Stimulated activated CD8-positive, alpha-beta memory T cell treated with anti-CD3 and anti-CD28 coated beads, Interleukin-12 subunit alpha, Interleukin-12 subunit beta, amount 100 ng/mL, for 4 hours (primary cell): ENCODE measurements at places on chromosomes 7 and 10.

DNA sequence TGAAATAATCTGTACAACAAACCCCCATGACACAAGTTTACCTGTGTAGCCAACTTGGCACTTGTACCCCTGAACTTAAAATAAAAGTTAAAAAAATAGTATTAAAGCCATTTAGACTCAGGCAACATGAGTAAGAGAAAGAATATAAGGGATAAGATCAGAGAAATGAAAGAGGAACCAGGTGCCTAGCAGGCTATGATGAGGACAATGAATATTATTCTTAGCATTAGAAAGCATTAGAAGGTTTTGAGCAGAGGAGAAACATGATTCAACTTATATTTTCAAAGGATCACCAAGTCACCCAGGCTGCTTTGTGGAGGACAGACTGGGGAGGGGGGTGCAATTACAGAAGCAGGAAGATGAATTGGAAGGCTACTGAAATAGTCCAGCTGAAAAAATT, 48.1 kb upstream of the TES start:
- DNase-seq = no peak

- no peak for DNase-seq
These were observed 23.2 kb downstream of the CALCR start for GRCh38 chr7:93551063-93551895.

DNA sequence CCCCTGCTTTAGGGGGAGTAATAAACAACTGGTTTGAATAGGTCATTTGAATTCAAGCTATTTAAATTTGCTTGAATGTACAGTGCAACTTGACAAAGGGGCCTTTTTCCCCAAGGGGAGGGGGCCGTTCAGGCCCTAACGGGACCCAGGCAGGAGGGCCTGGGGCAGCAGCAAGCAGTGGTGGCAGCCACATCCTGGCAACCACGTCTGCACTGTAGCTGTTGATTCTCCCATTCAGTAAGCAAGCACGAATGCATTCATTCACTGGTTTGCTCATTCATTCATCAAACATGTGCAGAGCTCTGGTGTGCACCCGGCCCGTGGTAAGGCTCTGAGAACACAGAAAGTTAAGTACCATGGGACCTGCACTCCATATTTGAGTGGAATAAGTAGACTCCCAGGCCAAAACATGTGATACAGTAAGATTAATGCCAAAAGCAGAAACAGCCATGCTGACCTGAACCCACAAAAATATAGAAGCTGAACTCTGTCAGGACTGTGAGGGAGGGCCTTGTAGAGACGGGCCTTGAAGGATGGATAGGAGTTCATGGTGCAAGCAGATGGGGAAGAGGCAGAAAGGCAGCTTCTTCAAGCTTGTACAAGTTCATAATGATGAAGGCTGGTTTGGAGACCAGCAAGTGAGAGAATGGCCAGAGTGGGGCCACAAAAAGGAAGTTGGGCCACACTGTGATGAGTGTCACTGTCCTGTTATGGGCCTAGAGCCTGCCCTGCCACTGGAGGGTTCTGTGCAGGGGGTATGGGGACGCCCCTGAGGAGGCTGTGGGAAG, 29.3 kb upstream of the C10orf53 start:
- no peak for DNase-seq

DNA sequence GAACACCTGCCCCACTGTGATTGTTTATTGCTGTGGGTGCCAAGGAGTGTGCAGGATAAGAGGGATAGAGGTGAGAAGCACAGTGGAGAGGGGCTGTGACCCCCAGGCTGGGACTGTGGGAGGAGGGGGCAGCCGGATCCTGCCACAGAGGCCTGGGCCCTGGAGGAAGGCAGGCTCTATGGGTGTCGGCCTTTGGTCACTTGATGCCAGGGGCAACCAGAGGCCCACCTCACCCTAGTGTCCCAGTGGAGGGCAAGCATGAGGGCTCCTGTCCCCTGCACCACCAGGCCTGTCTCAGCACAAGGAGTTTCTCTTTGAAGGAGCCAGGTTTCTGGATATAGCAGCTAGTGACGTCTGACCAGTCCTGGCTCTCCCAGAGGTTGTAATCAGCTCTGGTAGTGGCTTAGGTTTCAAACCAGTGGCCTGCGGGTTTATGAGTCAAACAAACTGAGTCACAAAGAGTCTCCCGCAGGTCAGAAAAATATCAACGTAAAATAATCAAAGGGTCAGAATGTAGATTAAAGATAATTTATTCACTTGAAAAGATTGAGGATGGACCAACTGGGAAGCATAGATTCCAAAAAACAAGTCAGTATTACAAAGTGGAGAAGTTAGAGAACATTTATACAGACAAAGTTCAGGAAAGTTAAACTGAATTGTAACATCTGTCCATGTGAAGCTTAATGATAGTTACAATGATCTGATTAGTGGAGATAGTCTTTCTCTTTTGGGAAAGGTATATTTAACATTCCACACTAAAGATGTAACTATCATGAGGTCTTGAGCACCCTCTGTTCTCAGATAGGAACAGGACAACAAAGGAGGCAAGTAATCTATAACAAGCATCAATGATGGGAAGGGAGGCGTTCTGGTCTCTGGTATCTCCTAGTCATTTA, 37.2 kb upstream of the ZNF488 start:
- DNase-seq = no peak

DNA sequence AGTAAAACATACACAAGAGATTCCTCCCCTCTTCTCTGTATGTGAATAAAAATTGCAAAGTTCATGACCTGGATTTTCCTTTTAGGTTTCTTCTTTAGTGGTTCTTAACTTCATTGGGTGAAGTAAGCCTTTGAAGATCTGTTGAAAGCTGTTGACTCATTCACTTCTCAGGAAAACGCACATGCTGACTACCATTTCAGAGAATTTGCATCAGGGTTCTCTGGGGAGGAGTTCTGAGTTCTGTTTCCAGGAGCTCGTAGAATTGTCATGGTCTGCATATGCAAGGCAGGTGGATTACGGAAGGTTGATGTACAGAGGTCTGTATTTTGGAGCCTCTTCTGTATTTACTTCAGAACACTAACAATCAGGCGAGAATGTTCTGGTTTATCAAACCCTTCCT, 962 bp upstream of the SLC26A4 start:
- no peak for DNase-seq

DNA sequence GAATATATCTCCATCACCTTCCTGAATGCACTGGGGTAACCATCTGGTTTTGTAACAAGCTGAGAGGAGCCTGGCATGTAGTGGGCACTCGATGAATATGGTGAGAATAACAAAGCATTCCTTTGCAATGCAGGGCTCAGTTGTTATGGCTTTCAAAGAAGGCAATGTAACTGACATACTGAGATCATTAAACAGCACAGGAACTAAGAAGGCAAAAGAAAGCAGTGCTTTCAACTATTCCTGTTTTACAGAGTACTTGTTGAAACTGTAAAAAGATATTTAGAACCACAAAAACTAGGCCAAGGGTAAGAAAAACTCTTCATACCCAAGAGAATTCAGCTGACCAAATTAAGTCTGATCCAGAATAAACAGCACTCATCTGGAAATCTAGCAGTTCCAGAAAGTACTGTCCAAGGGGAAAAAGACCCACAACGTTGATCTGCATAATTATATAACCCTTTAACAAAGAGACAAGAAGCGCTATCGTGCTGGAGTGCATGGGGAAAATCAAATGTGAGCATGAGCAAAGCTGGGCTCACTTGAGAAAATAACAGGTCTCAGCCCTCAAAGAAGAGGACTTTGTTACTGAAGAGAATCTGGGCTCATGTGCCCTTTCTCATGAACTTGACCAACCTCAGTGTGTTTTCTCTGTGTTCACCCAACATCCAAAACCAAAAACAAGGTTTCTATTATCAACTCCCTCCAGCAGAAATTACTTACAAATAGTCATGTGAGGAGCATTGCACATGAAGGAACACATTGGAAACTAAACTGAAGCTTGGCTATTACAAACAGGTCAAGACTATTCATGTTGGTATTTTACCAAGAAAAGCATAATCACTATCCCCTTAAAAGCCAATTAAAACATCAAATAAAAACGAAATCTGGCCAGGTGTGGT, 116.2 kb downstream of the AVL9 start:
- DNase-seq = no peak

DNA sequence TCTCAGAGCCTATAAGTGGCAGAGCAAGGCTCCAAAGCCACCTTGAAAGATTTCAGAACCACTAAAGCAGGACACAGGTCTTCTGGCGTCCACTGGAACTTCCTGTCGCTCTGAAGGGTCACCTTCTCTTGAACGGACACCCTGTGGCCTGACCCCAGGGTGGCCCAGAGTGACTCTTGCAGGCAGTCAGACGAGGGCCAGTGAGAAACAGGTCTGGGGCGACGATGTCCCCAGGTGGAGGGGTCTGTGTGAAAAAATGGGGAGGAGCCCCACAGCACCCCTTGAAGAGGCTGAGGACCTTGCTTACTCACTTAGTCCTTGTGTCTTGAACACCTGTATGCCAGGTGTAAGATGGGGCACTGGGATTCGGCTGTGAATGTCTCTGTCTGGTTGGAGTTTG, 946 bp upstream of the RASGEF1A start:
- DNase-seq = no peak

- DNase-seq = no peak
These were observed 12.0 kb upstream of the AUTS2 start for GRCh38 chr7:69586321-69586720.

- DNase-seq = no peak
These were observed 168.9 kb downstream of the PKD1L1 start for GRCh38 chr7:47779341-47779771.

DNA sequence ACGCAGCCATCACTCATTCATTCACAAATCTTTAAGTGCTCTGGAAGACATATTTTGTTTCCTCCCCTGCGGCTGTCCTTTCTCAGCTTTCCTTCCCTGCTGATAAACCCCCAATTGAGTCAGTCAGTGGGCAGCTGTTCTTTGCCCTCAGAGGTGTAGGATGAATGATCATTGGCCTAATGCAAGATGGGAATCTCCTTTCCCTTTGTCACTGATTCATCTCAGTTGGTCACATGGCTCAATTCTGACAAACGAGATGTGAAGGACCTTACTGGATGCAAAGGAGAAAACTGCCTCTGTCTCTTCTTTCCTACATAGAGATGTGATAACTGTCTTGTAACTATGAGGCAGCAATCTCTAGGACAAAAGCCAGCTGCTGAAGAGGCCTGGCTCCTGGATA, 44.6 kb downstream of the COL28A1 start:
- DNase-seq = no peak

- DNase-seq = no peak
These were observed 40.5 kb upstream of the RHEB start for GRCh38 chr7:151560243-151560642.

GRCh38 chr10:43252783-43253341, 14.0 kb downstream of the RASGEF1A start:
- no peak for DNase-seq

DNA sequence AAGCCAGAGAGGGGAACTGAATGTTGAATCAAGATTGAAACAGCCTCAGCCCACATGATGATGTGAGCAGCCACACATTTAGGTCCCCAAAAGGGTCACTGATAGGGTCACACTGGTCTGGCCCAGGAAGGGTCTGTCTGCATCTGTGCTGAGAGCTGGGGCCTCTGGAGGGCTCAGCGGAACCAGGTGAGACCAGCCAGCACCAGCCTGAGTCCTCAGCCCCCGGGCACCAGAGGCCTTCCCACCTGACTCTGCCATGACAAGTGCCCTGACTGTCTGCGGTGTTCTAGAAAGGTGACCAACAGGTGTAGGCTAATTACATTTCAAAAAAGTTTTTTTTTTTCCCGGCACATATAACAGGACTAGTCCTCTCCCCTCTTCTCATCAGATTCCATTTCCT, 76.2 kb downstream of the WDR11 start:
- no peak for DNase-seq

- DNase-seq = no peak
These were observed 43.8 kb downstream of the CYTH3 start for GRCh38 chr7:6228361-6229229.

- DNase-seq = no peak
These were observed 5.7 kb downstream of the DNAJC2 start for GRCh38 chr7:103338864-103339263.

- no peak for DNase-seq
These were observed 45.4 kb downstream of the TRIM24 start for GRCh38 chr7:138505361-138505873.

GRCh38 chr7:159048656-159049055, 96.0 kb downstream of the VIPR2 start:
- no peak for DNase-seq

- no peak for DNase-seq
These were observed 4.4 kb downstream of the MEOX2 start for GRCh38 chr7:15682111-15682510.

DNA sequence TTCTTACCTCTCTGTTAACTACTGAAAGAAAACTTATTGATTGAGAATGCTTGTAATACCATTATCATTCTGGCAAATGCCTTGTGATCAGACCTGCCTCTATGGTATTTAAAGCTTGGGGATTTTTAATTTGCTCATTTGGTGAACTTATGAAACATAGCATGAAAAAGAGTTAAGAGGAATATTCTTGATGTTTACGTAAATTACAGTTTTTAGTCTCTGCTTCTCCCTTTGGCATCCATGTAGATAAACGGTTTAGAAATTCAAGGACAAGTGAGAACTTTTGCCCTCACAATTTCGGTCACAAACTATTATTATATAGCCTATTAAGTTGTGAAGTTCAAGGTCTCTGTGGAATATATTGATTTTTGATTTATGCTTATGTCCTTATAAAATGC, 11.2 kb upstream of the CELF2 start:
- DNase-seq = no peak

DNA sequence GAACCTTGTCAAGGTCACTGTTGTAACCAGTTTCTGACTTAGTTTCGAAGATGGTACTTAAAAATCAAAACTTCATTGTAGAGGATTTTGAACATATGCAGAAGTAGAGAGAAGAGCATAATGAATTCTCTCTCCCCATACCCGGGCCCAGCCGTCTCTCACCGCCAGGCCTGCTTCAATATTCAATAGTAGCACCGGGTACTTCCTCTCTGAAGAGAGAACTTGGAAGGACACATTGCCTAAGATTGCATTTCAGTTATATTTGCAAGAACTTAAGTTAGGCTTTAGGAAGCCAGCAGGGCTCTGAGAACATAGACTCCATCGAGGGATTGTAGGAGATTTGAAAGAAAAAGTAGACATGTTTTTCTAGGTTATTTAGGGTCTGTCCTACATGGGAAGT, 19.1 kb downstream of the LMTK2 start:
- DNase-seq = no peak

DNA sequence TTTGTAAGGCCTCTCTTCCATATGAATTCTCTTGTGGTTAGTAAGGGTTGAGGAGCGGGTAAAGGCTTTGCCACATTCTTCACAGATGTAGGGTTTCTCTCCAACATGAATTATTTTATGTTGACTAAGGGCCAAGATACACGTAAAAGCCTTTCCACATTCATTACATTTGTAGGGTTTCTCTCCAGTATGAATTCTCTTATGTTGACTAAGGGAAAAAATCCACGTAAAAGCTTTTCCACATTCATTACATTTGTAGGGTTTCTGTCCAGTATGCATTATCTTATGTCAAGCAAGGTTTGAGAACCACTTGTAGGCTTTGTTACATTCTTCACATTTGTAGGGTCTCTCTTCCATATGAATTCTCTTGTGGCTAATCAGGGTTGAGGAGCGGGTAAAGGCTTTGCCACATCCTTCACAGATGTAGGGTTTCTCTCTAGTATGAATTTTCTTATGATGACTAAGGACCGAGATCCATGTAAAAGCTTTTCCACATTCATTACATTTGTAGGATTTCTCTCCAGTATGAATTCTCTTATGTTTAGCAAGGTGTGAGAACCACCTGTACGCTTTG, 493.0 kb downstream of the ZNF479 start:
- DNase-seq = no peak
